ENCODE measurements at places on chromosomes 13 and 19.

DNA sequence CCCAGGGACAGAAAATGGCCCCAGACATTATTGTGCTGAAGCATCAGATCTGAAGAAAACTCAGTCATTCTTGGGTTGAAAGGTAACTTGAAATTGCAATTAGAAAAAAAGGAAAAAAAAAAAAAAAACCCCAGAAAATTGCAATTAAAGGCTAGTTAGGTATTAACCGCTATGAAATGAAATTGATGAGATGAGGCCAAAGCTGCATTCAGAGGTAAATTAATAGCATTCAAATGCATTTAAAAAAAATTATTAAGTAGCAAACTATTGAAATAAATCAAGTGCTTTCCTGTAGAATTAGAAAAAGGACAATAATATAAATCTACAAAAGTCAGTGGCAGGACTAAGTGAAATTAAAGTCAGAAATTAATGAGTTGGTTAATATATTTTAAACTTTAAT is 6.4 kb downstream of the PGLS start:
- no peak for DNase-seq

- DNase-seq, result no peak
Observed at GRCh38 chr19:1523412-1524286, at the start of gene PLK5. TSS of gene PLK5 (plus strand) at chr19:1524077. CDS start at chr19:1526997, 2,920 bp downstream.

DNA sequence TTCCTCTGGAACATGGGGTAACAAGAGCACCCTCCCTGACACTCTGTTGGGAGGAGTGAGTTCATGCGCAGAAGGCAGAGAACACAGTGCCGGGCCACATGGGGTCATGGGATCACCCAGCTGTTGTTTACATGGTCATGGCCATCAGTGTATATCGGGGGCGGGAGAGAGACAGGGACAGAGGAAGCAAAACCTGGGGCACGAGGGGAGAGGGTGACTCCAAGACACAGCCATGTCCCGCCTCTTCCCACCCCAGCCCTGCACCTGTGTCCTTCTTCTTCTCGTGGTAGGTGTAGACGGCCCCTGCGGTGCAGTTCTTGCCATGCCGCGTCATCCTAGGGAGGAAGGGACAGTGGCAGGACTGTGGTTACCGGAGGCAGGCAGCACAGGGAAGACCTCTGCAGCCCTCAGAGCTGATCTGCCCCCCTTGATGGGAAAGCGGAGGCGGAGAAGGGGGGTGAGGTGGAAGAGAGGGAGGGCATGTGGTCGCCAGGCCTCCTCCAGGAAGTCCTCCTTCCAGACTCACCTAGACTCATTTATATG is 19.9 kb downstream of the NOSIP start:
- no peak for DNase-seq

DNA sequence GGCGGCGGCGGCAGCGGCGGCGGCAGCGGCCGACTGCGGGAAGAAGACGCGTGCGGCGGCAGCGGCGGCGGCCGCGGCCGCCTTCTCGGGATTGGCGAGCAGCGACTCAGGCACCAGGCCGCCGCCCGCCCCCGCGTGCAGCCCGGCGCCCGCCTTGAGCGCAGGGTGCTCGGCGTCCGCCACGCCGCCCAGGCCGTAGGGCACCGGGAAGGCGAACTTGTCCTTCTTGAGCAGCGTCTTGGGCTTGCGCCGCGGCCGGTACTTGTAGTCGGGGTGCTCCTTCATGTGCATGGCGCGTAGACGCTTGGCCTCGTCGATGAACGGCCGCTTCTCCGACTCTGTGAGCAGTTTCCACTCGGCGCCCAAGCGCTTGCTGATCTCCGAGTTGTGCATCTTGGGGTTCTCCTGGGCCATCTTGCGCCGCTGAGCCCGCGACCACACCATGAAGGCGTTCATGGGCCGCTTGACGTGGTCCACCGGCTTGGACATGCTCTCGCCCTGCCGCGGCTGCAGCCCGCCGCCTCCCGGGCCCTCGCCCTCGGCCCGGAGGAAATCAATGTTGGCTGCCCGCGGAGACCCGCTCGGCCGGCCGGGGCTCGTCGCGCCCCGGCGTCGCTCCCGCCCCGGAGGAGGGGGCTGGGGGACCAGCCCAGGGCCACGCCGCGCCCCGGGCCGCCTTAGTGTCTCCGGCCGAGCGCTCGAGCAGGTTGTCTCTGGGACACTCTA is 621 bp downstream of the SOX21 start:
- DNase-seq, result peak; percentile 41

- no peak for DNase-seq
Observed at GRCh38 chr13:40661875-40662665, 4.4 kb downstream of the FOXO1 start.

GRCh38 chr13:87889254-87889653 is 218.1 kb downstream of the SLITRK5 start:
- DNase-seq, result no peak

DNA sequence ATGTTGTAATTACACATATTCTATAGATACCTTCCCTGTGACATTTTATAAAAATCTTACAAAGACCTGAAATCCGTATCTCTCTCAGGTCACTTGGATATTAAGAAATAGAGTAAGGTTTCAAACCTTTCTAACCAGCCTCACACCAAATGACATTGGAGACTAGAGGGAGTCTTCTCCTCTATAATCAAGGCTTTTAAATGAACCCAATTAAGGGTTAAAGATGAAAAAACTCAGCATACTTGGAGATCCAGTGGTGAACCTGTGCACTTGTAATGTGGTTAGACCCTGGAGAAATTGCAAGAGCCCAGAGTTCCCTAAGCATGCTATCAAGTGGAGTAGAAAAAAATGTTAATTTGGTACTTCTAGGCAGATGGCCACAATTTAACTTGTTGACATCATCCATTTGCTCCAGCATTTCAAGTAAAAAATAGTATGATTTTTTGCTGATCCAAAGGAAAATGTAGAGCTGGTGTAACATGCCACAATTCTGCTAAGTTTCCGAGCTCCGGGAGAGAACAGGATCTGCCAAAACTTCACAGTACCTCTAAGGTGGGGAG is 554.1 kb upstream of the MIR17HG start:
- DNase-seq, result no peak

- no peak for DNase-seq
Observed at GRCh38 chr13:45320876-45321629, 19.9 kb downstream of the TPT1 start.

DNA sequence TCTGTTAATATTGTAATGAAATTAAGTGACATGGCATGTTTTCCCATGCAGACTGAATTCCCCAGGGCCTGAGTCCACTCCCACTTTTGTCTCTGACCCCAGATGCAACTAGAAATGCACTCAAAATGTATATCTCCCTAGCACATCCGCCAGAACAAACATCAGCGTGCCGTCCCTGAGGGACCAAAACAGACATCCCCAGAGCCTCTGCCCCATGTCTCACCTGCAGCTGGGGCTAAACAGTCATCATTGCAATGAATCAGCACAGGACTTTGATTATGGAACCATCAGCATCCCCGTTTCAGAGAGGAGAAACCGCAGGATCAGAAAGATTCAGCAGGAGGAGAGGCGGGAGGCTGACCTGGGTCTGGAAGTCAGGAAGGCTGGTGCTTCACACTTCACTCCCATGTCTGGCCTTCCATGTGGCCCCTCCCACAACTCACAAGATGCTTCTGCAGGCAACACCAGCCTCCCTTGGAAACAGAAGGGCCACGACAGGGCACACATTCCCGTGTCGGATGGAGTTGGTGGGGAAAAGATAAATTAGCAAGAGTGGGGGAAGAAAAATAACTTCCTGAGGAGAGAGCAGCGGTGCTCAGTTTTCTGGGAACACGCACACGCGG is 130.6 kb upstream of the VSTM2B start:
- peak; percentile 23 for DNase-seq

DNA sequence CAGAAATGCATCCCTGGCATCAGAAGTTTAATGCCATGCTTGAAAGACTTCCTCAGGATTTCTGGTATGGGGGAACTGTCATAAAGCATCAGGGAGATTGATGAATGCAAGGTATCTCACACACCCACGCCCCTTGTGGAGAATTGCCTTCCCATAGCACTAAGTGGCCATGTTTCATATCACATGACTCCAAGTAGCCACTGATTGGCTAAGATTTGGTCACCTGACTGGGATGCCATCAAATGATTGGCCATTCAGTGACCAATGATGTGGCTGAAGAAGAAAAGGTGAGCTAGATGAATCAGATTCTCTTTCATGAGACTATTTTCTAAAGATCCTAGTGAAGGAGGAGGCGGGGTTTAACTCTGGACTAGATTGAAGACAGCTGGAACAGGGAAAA is 7.3 kb downstream of the KLK8 start:
- DNase-seq, result peak; percentile 77

GRCh38 chr13:64327505-64328194 is 2902.5 kb downstream of the PCDH9 start:
- no peak for DNase-seq
